ENCODE measurements at places on chromosomes 2 and 18. TPM values are rescaled to one million over a fixed set of nuclear protein-coding genes. Genes with fewer than 3 reads are reported as not detected.

GRCh38 chr2:239936838-239937581, 88.1 kb downstream of the NDUFA10 start:
- no peak for DNase-seq

GRCh38 chr2:206573793-206574192, 68.5 kb upstream of the FAM237A start:
- no peak for DNase-seq

- DNase-seq, result no peak
Observed at GRCh38 chr2:167114018-167114417, 225.7 kb downstream of the XIRP2 start.

GRCh38 chr18:7822435-7823331, 255.6 kb downstream of the PTPRM start:
- DNase-seq, result peak; percentile 34

- no peak for DNase-seq
Observed at GRCh38 chr2:109455731-109456691, 157.8 kb downstream of the SEPTIN10 start.

- DNase-seq, result peak; percentile 30
Observed at GRCh38 chr2:105610576-105611332, 134.0 kb upstream of the NCK2 start.

DNA sequence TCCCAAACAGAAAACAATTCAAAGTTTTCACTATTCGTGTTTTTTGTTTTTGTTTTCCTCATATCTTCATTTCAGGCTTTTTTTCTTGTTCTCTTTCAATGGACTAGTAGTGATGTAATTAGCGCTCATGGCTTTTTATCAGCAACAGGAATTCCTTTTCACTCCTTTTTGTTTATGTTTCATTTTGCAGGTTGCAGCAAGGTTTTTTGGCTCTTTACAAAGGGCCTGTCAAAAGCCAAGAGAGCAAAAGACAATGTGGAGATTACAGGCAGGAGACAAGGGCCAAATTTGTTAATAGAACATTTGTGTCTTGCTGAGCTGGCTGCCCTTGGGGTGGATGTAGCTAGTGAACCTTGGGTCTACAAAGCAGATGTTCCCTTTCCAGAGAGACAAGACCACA, 467.4 kb upstream of the CDH20 start:
- DNase-seq, result no peak

- no peak for DNase-seq
Observed at GRCh38 chr2:176391148-176391419, 121.8 kb downstream of the MTX2 start.

DNA sequence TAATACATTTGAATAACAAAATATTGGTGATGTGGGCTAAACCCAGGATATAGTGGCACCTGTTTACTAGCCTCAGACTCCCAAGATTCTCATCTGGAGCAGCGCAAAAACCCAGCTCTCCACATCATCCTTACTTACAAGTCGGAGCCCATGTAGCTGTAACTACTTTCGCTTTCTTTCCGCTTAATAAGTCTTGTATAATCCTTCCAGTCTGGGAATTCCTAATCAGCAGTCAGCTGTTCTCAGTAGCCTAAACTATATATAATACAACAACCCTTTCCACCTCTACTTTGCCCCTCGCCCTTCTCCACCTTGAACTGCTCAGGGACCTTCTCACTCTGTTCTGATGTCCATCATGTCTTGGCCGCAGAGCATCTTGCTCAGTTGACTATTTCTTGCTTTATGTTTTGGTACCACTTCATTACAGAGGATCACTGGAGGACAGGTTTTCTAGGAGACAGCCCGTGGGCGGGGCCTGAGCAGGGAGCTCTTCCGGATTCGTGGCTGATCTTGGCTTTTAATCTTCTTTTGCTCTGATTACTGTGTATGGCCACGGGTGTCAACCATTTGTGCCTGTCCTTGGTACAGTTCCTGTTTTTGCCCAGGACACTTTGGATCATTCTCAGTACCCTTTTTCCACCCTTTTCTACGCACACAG, 119.9 kb upstream of the SERTAD2 start:
- DNase-seq, result no peak

GRCh38 chr2:60411295-60411694, 142.2 kb downstream of the BCL11A start:
- DNase-seq, result no peak

- no peak for DNase-seq
Observed at GRCh38 chr2:23622466-23622865, 237.5 kb downstream of the KLHL29 start.

DNA sequence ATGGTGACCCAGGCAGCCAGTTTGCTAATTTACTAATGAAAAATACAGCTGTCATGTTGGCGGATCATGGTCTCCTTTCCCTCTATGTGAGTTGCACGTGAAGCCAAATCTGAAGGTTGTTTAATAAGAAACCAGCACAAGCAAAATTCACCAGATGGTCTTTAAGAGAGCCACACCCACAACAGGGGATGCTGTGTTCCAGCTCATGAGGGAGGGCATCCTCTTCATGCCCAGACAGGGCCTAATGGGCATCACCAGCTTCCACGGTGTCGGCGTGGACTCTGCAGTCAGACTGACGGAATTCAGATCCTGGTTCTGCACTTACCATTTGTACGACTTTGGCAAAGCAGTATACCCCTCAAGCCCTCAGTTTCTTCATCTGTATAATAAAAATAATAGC, 39.9 kb downstream of the TMEM247 start:
- DNase-seq, result no peak

GRCh38 chr2:85949280-85949679, 60.5 kb upstream of the ST3GAL5 start:
- peak; percentile 33 for DNase-seq

GRCh38 chr2:105442721-105443120, 43.9 kb upstream of the FHL2 start:
- no peak for DNase-seq

GRCh38 chr2:99651930-99652670, 162.3 kb upstream of the REV1 start:
- peak; percentile 27 for DNase-seq

- no peak for DNase-seq
Observed at GRCh38 chr18:61528961-61529360, 195.7 kb downstream of the CDH20 start.

- DNase-seq, result no peak
Observed at GRCh38 chr2:21037671-21038108, 6.2 kb downstream of the APOB start.

GRCh38 chr2:151556121-151556520, 146.4 kb downstream of the RIF1 start:
- DNase-seq, result no peak

- no peak for DNase-seq
Observed at GRCh38 chr2:70498054-70498453, 55.6 kb downstream of the TGFA start.

DNA sequence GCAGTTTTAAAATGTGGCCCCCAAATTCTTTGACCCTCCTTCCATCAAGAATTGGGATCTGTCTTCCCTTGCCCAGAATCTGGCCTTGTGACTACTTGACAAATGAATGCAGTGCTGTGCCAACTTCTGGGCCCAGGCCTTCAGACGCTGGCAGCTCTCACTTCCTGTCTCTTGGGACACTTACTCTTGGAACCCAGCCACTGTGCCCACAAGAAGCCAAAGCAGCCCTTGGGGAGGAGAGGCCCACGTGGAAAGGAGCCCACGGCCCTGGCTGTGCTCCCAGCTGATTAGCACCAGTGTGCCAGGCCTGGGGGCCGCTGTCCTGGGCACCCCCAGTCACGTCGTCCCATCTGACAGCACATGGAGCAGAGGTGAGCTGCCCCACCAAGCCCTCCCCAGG, 56.6 kb downstream of the RPL37A start:
- DNase-seq, result no peak

DNA sequence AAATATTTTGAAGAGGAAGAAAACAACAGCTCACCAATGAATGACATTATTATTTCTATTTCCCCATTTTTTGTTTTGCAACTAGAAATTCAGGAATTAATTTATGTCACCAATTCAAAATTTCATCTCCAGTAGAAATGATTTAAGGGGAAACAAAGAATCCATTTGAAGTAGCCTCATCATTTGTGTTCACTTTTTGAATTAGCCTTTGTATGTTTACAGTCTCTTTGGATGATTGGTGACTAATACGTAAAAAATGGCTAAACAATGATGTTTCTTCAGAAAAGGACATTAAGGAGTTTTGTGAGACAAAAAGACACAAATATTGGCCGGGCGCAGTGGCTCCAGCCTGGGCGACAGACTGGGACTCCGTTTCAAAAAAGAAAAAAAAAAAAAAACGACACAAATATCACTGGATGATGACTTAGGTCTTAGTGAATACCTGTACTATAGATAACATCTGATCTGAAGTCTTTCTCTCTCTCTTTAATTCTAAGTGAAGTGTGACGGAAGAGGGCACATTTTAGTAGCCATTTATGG, 313.2 kb downstream of the PIK3C3 start:
- DNase-seq, result no peak

DNA sequence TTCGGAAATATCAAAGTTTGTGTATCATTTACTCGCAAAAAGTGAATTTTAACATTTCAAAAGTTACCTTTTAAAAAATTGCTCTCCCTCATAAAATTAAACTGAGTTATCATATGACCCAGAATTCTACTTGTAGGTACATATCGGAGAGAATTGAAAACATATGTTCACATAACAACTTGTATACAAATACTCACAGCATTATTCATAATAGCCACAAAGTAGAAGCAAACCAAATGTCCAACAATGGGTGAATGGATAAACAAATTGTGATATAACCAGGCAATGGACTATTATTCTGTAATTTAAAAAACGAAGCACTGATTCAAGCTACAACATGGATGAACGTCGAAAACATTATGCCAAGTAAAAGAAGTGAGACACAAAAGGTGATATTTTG, 412.0 kb upstream of the TCF4 start:
- no peak for DNase-seq

DNA sequence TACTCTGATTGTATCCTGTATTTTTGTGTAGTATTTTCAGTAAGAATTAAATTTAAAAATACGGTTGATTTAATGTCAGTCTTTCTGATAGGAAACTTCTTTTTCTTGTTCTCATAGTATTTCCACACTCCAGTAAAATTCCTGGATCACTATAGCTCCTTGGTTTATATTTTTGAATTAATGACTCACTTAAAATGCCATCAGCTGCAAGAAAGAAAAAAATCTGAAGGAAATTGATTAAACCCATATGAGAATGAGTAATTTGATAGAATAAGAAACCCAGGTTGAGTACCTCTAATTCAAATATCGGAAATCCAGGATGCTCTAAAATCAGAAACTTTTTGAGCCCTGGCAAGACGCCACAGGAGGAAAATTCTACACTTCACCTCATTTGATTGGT, 186.8 kb upstream of the RND3 start:
- DNase-seq, result no peak

DNA sequence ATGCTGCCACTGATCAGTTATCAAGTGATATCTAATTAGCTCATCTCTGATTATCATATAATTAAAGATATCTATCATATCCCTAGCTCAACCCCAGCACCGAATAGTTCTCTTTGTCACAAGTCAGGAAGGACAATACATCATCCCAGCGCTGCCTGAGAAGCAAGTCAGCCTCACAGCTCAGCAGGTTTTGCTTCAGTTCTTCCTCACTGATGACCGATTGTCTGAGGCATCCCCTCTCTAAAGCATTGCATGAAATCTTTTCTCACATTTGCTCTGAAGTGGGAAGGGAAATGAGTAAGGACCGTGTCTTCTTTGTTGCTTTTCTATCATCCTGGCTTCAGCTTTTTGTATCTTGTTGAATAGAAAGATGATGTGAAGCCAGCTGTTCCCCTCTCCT, 247.9 kb downstream of the CMPK2 start:
- DNase-seq, result no peak

- no peak for DNase-seq
Observed at GRCh38 chr2:43127208-43127940, 99.0 kb downstream of the ZFP36L2 start.

DNA sequence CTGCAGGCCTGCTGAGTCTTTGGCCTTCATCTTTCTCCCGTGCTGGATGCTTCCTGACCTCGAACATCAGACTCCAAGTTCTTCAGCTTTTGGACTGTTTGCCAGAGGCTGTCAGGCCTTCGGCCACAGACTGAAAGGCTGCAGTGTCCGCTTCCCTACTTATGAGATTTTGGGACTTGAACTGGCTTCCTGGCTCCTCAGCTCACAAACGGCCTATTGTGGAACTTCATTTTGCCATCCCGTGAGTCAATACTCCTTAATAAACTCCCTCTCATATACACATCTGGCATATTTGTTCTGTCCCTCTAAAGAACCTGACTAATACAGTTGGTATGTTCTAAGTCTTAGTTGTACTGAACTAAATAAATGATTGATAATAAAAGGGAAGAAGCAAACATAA, 702.8 kb upstream of the LINC00305 start:
- no peak for DNase-seq

DNA sequence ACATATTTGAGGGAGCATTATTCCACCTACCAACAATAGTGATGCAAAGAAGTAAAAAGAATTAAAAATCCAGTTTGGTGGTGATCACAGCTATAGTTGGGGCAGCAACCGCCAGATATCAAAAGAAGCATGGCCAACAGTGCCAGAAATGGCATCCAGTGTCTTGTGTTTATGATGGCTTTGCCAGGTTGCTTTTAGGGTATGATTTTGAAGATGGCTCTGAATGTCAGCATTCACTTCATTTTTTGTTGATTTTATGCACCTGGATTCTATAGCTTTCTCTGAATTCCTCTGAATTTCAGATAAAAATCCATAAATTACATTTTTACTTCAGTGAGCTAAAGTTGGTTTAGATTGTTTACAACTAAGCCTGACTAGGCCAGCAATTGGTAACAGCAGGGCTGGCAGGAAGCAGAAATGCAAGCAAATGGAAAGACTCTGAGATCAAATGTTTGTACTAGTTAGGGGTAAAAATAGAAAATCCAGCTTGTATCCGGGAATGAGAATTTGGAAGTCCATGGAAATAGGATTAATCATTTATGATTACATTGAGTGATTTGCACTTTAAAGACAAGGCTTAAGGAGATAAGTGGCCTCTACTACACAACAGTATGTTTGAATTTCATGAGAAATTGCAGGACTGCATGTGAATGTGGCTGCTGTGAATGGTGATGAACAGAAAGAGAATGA, 40.4 kb downstream of the COL3A1 start:
- DNase-seq, result peak; percentile 65

GRCh38 chr2:55887901-55888624, 35.5 kb downstream of the EFEMP1 start:
- peak; percentile 87 for DNase-seq

DNA sequence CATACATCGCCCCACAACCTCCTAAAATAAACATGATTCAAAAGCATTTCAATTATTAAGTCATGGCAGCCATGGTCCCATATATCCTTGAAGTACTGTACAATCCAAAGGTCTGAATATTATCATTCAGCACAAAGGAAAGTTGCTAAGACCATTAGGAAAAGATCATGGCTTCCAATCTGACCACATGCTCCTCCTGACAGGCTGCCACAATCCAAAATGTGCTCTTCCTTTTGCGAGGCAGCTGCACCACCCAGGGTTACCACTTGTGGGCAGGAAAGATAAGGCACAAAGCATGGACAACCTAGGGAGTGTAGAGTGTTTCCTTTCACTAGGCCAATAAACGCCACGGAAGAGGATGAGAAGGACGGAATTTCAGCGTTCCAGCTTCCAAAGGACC, 5.4 kb downstream of the BOLA3 start:
- DNase-seq, result no peak

- DNase-seq, result no peak
Observed at GRCh38 chr2:120305937-120306490, 39.9 kb upstream of the INHBB start.

GRCh38 chr2:70104231-70105111, 17.2 kb downstream of the PCBP1 start:
- DNase-seq, result peak; percentile 79

The LINC00305 gene
- 0.21 TPM for total RNA-seq

The DNAJC27 gene
- 11.3 TPM for total RNA-seq

The ATOH8 gene
- total RNA-seq, result 10.6 TPM

The TMEM200C gene
- 26.8 TPM for total RNA-seq

The SLC1A4 gene
- 31.7 TPM for total RNA-seq

The OSBPL1A gene
- 21.9 TPM for total RNA-seq

The FAM228B gene
- total RNA-seq, result 16.3 TPM
